Fibroblast of skin of left biceps (primary cell): ENCODE measurements at places on chromosomes 4 and X.
A peak's percentile ranks its signal among the peaks of the same experiment; 100 is the strongest.

DNA sequence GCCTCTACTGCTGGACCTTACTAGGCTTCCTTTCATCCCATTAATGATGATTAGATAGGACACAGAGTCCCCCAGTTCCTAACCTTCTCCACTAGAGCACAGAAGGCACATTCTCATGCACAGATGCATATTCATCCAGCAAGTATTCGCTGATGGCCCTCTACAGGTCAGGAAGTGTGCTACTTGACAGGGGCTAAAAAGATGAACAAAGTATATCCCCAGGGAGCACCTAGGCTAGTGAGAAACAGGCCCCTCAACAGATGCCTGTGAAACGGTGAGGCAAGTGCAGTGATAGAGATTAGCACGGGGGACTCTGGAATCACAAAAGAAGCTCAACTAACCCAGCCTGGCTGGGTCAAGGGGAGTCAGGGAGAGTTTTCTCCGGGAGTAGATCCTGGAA, 95.8 kb downstream of the MGST2 start:
- no peak for DNase-seq

DNA sequence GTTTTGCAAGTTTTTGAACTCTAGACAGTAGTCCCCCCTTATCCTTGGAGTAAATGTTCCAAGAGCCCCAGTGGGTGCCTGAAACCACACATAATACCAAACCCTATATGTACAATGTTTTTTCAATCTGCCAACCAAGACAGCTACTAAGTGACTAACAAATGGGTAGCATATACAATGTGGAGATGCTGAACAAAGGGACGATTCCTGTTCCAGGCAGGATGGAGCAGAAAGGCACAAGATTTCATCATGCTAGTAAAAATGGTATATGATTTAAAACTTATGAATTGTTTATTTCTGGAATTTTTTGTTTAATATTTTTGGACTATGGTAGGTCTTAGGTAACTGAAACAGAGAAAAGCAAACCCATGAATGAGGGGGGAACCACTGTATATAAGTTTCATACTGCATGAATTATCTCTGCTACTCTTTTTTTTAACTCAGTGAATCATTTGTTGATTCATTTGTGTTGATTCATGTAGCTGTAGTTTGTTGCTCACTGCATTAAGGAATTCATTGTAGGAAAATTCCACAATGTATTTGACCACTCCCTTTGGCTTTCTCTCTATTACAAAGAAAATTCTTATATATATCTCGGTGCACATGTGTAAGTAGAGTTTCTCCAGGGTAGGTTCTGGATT, 21.9 kb upstream of the ANXA3 start:
- no peak for DNase-seq

- no peak for DNase-seq
Observed at GRCh38 chr4:121189326-121190215, 25.4 kb upstream of the TNIP3 start.

GRCh38 chr4:24557026-24558025, 27.0 kb downstream of the DHX15 start:
- DNase-seq: peak; percentile 18

DNA sequence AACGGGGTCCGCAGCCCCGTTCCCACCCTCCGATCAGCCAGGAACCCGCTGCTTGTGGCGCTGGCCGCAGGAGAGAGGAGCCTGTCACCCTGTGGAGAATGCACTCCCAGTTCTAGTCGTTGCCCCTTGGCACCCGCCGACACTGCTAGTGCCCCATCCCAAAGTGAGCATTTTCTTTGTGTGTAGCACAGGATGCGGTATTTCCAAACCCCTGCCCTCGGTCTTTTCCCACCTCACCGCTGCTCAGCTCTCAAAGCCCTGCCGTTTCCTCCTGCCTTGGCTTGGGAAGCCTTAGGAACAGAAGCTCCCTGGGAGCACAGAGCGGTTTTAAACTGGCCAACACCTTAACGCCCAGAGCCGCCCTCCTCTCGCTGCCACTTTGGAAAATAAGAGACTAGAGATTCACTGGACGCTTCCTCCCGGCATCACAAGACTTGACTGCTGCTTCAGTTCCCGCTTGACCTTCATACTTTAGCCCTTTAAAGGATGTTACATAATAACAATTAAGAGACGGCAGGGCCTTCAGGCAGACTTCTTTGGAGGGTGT, 772 bp downstream of the CYP4V2 start:
- no peak for DNase-seq

DNA sequence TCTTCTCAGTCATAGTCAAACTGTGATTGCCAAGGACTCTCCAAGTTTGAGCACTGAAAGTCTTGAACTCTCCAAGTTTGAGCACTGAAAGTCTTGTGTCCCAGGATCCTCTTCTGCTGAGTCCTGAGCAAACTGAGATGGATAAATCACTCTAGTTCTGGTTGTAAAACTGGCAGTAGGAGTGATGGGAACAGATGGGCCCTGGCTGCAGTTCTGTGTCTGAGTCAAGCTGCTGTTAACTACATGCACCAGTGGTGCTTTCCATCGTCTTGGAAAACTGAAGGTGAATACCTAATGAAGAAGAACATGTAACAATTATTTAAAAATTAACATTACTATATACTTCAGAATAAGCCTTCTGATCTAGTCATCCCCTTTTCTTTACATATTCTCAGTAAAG, 27.6 kb upstream of the KCNIP4 start:
- DNase-seq: no peak

DNA sequence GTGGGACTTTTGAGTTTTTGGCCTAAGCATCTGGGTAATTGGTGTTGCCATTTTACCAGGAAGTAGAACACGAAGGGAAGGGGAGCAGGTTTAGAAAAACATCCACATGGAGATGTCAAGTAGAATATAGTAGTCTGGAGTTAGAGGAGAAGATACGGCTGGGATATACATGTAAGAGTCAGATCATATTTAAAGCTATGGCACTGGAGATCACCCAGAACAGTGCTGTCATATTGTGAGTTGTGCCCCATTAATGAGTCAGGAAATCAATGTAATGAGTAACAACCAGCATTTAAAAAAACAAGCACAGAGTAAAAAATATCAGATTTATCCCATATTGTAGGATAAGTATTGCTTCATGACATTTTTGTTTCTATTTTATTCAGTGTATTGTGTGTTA, 4.2 kb downstream of the GSTCD start:
- no peak for DNase-seq

- DNase-seq: no peak
Observed at GRCh38 chrX:84046403-84046984, 141.5 kb downstream of the RPS6KA6 start.

DNA sequence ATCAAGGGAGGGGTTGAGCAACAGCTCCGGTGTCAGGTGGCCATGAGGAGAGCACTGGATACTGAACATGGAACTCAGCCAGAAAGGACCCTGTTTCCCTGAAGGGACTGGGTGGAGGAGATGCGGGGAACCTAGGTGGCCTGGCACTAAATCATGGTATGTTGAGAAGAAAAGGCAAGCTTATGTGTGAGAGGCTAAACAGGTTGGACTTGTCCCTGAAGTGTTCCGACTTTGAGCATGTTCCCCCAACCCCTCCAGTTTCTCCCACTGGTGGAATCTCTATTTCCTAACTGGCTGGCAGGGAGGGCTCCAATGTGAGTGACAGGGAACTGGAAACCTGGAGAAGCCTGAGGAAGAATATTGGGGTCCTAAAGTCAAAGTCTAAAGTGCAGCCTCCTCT, 69.5 kb downstream of the PLAC1 start:
- DNase-seq: no peak

DNA sequence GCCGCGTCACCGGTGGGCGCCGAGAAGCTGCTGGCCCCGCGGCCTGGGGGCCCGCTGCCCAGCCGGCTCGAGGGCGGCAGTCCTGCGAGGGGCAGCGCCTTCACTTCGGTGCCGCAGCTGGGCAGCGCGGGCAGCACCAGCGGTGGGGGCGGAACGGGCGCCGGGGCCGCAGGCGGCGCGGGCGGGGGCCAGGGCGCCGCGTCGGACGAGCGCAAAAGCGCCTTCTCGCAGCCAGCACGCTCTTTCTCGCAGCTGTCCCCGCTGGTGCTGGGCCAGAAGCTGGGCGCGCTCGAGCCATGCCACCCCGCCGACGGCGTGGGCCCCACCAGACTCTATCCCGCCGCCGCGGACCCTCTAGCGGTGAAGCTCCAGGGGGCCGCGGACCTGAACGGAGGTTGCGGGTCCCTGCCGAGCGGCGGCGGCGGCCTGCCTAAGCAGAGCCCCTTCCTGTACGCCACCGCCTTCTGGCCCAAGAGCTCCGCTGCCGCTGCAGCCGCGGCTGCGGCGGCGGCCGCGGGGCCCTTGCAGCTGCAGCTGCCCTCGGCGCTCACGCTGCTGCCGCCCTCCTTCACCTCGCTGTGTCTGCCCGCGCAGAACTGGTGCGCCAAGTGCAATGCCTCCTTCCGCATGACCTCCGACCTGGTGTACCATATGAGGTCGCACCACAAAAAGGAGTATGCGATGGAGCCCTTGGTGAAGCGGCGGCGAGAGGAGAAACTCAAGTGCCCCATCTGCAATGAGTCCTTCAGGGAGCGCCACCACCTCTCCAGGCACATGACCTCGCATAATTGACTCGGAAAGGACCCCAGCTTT, 5.6 kb downstream of the PRDM8 start:
- DNase-seq: no peak

GRCh38 chr4:39181520-39181904, 817 bp upstream of the WDR19 start:
- DNase-seq: no peak

GRCh38 chr4:94660614-94661013, 97.1 kb upstream of the BMPR1B start:
- DNase-seq: no peak

DNA sequence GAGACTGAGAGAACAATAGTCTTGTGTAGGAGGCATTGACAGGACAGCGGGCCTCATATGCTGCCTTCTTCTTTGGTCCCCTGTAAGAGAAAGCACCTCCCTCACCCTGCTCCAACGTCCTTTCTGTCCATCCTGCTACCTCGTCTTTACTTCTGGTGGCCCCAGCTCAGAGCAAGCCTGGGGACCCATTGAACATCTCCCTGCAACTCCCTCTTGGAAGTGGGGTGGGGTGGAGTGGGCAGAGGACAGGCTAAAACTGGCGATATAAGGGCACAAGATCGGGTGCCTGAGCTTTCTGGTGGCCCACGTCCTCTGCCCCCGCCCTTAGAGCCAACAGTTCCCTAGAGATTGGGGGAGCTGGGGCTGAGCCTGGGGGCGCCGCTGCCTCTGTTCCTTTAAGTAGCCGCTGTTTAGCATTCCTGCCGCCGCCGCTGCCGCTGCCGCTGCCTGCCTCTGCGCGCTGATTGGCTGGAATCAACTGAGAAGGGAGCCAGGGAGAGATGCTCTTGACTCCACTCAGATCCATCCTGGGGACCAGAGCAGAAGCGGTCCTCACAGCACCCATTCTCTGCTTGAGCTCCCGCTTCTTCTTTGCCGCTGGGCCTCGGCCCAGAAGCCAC, at the start of gene DLG3:
Gene DLG3, plus strand, starts transcription at position 510 of the 620 bp plus-strand sequence. CDS start 367 bp downstream, outside the sequence.
- DNase-seq: no peak

DNA sequence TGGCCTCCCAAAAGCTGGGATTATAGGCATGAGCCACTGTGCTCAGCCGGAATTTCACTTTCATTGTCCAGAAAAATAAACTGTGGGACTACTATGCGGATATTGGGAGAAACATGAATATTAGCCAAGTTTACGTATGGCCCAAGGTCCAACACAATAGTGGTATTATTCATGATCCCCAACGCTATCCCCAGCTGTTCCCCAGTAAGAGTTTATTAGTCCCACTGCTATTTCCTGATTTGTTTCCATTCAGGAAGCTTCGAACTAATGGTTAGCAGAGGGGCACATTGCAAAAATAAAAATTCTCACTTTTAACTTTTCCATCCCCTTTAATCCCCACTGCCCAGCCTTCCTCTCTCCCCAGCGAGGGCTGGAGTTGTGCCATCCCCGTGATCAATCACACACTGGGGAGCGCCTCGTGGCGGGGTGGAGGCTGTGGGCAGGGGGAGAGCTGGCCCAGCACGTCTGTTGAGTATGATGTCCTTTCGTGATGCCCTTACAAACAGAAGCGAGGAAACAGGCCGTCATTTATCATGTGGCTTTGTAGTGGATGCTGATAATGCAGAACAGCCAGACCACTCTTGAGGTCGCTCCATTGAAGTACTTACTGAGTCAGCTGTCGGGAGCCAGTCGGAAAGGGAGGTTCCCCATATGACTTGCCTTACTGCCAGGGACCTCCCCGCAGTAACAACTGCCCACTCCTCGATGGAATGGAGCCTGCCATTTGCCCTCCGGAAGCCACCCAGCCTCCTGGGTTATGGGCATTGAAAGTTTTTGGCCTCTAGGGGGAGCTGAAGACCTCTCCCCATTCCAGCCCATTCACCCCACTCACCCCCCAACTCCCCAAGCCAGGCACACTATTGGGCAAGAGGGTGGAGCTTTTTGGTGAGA, 117.0 kb downstream of the KDR start:
- no peak for DNase-seq

- no peak for DNase-seq
Observed at GRCh38 chr4:10097906-10098779, 18.5 kb downstream of the WDR1 start.

- DNase-seq: no peak
Observed at GRCh38 chr4:3879681-3880614, 113.8 kb downstream of the ADRA2C start.

DNA sequence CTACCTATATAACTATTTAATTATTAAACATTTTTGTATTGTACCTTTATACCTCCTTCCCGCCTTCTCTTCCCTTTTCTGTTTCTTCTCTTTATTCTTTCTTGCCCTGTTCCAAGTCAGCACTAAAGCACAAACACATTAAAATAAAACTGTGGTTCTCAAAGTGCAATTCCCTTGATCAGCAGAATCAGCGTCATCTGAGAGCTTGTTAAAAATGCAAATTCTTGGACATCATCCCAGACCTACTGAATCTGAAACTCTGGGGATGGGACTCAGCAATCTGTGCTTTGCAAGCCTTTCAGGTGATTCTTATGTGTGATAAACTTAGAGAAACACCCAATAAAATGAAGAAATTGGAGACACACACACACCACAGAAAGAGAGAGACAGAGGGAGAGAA, 178.4 kb upstream of the BMP3 start:
- DNase-seq: no peak

- peak; percentile 47 for DNase-seq
Observed at GRCh38 chrX:134676436-134676835, 18.2 kb upstream of the PLAC1 start.

DNA sequence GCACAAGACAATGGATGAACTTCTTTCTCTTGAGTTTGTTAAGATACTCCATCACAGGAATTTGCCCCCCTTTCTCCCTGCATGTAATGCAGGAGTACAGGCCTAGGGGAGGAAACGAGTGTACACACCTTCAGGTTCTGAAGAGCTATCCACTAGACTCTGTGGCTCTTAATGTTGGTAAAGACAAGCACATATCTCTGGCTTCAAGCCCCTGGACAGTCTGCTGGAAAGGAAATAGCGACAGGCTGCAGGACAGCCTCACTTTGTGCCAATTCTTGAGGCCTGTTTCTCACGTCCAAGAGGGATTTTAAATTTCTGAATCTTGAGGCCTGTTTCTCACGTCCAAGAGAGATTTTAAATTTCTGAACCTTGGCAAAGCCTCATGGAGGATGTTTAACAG, 87.1 kb downstream of the RLIM start:
- no peak for DNase-seq
